ENCODE measurements at places on chromosomes 3 and 15.

DNA sequence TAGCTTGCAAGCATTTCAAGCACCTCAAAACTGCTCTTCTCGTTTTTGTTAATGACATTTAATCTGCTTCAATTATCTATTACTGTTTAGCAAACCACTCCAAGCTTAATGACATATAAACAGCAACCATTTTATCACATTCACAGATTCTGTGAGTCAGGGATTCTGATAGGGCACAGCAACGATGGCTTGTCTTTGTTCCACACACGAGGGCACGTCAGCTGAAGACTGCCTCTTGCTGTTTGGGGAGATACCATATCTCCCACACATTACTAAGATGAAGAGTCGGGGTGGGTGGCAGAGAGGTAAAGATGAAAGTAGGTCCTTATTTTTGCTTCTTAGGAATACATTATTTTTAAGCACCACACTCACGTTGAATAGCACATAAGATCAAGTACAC is 19.3 kb downstream of the CPOX start:
- DNase-seq = no peak

GRCh38 chr15:63920504-63921175 is 86.9 kb upstream of the HERC1 start:
- no peak for DNase-seq

- no peak for DNase-seq
Observed at GRCh38 chr3:10173095-10173925, 8.6 kb downstream of the IRAK2 start.

DNA sequence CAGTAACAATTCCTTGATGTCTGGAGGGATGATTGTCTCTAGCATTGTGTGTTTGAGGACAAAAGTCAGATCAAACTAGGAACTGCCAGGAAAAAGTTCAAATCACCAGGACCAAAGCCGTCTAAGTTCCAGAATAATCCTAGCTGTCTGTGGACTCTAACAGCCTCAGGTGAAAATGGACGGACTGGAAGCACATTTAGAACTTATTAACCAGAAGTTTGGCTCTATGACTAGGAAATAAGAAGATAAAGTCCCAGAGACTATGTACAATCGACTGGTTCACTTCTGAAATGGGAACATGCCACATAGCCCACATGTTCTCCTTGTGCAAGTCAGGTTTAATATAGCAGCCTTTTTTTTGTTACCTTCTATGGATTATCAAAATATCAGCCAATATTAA is 50.6 kb upstream of the SGO1 start:
- DNase-seq = no peak

GRCh38 chr15:61309031-61309511 is 80.0 kb upstream of the RORA start:
- no peak for DNase-seq

DNA sequence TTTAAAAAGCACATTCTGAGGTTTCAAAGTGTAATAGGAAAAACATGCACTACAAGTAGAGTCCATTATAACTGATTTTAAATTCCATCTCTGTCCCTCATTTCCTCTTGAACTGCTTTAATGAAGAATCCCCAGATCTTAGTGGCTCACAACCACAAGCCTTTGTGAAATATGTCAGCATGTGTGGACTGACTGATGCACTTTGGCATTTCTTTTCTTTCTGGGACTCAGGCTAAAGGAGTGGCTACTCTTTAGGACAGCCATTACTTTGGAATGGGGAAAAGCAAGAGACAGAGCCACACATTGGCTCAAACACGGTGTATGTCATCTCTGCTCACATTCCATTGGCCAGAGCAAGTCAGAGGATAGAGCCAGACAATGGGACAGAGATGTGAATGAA is 139.6 kb downstream of the GRM7 start:
- no peak for DNase-seq

- no peak for DNase-seq
Observed at GRCh38 chr3:86379280-86379679, 611.7 kb downstream of the VGLL3 start.

GRCh38 chr15:68729789-68730411 is 90.8 kb downstream of the ANP32A start:
- DNase-seq = no peak

GRCh38 chr3:13401149-13401548 is 19.0 kb downstream of the NUP210 start:
- no peak for DNase-seq

GRCh38 chr3:138060792-138061191 is 50.8 kb downstream of the CLDN18 start:
- no peak for DNase-seq

- DNase-seq = no peak
Observed at GRCh38 chr15:93428150-93428549, 339.1 kb upstream of the RGMA start.

DNA sequence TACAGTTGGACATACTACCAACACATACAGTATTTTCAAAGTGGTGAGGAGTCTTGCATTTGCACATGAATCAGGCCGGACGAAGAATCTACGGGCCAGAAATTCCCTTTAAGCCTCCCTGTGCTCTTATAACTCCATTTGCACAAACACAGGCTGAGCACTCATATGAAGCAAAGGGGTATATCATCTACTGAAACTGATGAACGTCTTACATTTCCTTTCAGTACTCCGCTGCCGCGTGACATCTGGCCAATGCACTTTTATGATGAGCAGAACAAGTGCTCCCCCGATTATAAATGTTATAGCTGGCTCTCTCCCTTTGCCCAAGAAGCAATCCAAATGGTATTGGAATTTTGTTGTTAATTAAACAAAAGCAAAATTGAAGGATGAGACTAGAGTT is 110.3 kb upstream of the ICE2 start:
- DNase-seq = no peak

GRCh38 chr3:168473334-168473890 is 377.7 kb upstream of the GOLIM4 start:
- no peak for DNase-seq

- no peak for DNase-seq
Observed at GRCh38 chr3:71579326-71579934, 4.1 kb downstream of the FOXP1 start.

- no peak for DNase-seq
Observed at GRCh38 chr3:66478960-66479359, 21.9 kb downstream of the LRIG1 start.

DNA sequence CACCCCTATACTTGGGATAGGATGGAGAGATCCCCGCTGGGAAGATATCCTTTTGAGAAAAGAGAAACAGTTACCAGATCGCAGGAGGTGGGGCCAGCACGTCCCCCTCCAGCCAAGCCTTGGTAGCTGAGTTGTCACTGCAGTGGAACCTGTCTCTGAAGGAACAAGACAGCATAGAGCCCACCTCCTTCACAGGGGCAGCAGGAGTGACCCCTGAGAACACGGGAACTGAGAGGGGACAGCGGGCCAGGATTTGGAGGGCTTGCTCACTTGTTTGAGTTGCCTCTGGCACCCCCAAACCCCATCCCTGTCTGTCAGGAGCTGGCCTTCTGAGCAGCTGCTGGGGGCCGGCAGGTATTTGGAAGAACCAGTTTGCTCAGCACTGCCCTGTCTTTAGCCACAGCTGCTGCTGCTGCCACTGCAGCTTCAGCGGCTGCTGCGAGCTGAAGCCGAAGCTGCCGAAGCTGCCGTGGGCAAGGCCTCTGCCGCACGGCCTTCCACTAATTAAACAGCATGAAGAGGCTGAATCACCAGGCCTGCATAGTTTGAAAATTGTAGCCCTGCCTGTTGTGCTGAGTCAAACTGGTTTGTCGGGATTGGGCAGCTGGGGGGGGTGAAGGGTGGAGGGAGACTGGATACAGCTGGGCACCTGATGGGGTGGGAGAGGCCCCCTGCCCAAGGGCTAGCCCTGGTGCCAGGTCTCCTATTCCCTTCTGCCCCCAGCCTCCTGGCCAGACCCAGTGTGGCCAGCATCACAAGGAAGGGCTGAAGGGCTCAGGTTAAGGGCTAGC is 4.0 kb downstream of the EPHB3 start:
- DNase-seq = no peak

DNA sequence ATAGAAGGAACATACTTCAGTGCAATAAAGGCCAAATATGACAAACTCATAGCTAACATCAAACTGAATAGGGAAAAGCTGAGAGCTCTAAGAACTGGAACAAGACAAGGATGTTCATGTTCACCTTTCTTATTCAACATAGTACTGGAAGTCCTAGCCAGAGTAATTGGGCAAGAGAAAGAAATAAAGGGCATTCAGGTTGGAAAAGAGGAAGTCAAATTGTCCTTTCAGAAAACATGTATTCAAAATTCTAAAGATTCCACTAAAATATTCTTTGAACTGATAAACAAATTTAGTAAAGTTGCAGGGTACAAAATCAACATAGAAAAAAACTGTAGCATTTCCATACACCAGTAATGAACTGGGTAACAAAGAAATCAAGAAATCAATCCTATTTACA is 12.2 kb upstream of the ZNF197 start:
- DNase-seq = no peak

DNA sequence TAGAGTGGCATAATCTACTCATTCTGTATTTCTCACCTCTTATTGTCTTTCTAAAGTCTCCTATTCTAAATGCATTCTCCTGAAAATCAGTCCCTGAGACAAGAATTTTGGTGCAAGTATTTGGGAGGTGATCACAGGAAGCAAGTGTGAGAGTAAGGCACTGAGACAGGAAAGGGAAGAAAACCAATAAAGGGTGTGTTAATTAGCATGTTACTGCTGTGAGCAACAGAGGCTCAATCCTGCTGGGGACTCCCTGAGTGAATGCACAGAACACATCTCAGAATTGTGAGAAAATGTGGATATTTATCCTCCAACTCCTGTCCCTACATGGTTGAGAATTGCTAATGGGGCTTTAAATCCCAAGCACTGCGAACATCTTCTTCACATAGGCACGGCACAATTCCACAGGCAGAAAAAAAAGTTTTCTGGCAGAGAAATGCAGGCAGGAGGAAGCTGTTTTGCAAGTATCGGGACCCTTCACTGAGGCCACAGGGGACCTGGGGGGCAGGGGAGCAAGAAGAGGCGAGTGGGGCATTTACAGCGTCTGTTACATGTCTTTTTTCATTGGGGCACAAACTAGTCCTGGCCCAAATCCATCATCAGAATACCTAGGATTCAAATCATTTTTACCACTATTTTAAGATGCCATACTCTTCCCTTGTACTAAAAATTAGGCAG is 27.2 kb upstream of the STT3B start:
- no peak for DNase-seq

GRCh38 chr15:26032162-26032846 is 169.2 kb upstream of the ATP10A start:
- DNase-seq = no peak

DNA sequence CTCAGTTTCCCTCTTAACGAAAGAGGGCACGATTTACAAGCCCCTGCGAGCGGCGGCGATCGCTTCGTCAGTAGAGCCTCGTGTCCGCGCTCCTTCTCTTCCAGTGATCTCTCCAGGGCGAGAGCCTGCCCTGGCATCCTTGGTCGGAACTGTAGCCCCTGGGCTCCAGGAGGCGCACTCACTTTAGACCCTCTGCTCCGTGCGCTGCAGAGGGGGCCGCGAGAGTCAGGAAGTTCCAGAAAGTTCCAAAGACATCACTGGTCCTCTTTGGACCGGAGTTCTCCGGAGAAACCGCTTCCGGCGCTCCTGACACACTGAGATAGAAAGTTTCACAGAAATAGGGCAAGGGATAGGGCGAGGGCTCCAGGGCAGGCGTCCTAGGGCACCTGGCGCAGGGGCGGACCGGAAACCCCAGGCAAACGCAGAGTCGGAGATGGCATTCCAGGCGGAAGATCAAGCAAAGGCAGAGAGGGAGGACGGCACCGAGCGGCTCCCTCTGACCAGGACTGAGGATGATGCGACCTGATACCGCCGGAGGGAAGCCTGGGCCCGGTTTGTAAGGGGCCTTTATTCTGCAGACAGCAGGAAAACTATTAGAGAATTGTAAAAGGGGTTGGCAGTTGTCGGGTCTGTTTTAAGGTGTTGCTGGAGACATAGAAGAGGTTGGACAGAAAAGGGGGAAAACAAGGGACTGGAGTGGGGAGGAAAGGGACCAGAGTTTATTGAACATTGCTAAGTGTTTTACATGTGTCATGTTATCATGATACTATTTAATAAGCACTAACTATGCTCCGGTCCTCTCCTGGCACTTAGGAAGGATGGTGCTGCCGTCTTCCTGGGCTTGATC is 1.3 kb upstream of the CPEB1 start:
- DNase-seq = no peak

DNA sequence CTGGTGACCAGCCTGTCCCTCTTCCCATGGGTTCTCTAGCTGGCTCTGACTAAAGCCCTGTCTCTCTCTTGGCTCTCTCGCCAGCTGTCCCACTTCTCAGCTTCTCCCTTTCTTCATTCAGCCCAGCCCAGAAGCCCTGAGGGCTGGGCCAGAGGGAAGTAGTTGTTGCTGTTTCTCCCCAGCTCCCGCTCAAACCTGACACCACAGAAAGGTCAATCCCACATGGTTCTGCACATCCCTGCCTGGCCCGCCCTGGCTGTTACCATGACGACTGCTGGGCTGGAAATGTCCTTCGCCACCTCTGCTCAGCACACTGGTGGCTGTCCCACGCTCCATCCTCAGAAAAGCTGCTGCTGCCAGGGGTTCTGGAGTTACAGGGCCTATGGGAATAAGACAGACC is 25.9 kb downstream of the CCDC32 start:
- no peak for DNase-seq

DNA sequence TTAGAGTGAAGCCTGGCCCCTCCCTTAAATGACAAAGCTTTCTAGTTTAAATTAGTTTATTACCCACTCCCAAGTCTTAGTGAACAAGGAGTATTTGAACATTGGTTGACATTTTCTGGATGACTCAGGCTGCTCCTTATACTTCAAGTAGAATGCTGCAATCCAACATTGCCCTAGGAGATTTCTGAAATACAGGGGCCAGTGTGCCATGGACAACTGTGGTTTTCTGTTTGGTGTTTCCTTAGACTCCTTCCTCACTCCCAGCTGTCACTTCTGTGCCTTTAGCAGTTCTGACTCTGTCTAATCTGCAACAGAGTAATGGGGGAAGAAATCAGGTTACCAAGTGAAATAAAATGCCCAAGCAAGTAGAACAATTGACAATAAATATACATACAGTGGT is 116.1 kb upstream of the P2RY1 start:
- no peak for DNase-seq

GRCh38 chr15:27832237-27832596 is 266.9 kb downstream of the OCA2 start:
- DNase-seq = no peak

GRCh38 chr3:65412588-65412987 is 626.1 kb downstream of the MAGI1 start:
- DNase-seq = no peak

DNA sequence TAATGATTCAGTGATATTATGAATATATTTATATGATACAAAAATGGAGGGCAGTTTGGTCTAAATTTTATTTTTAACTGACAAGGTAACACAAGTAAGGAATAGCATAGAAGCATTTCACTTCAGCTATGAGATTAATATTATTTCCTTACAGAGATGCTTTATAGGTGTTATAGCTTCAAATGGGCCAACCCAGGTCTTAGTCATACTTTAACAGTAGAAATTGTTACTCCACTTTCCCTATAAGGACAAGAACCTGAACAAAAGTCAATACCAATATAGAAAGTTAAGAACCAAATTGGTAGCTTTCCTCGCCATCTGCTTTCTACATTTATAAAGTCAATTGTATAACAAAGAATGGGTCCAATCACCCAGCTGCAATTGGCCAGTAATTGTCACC is 570.6 kb downstream of the FOXP1 start:
- DNase-seq = no peak

Measured in activated CD4-positive, CD25-positive, alpha-beta regulatory T cell (primary cell).